Gastrocnemius medialis (tissue), 4 donors: ENCODE measurements at places on chromosomes 5 and 9.

DNA sequence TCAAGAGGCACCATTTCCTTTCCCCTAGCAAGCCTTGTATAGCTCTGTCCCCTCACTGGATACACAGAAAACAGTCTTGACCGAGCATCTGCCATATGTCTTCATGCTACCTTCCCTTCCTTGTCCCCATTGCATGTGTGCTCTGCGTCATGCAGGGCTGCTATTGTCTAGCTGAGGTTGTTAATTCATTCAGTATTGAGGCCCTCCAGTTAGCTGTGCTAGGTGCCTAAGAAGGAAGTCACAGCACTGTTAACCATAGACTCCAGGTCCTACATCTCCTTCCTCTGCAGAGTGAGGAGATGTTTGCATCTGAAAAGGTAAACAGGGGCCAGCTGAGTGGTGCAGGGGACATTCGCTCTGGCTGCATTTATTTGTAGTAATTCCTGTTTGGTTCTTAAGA is 48.2 kb downstream of the SLC1A3 start:
- no peaks in the 10 kb centered on the region for H3K27me3 ChIP-seq
- no peaks in the 10 kb centered on the region for H3K36me3 ChIP-seq
- DNase-seq, result no peak
- no peak overlapping the region for H3K4me3 ChIP-seq

DNA sequence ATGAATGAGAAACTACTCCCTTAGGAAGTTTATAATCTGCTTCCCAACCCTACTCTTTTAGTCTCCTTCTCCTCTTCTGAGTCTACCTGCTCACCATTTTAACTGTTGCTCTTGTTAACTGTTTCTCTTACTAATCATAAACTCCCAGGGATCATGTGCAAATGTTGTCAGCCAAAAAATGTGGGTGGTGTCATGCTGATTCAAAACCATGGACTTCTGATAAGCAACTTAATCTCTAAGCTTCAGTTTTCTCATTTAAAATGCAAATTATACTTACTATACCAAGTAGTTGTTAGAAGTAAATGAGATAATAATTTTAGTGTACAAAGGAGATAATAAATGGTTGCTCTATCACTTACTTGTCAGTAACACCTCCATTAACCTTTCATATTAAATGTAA is 45.9 kb upstream of the TLX3 start:
- no peak overlapping the region for H3K27ac ChIP-seq
- H3K36me3 ChIP-seq, result no peaks in the 10 kb centered on the region
- no peak for DNase-seq
- H3K4me3 ChIP-seq, result no peak overlapping the region
- H3K4me1 ChIP-seq, result no peaks in the 10 kb centered on the region

- H3K4me3 ChIP-seq, result no peak overlapping the region
- no peak overlapping the region for H3K27ac ChIP-seq
- no peak for DNase-seq
Observed at GRCh38 chr9:29668732-29669131, 2095.5 kb upstream of the C9orf72 start.

DNA sequence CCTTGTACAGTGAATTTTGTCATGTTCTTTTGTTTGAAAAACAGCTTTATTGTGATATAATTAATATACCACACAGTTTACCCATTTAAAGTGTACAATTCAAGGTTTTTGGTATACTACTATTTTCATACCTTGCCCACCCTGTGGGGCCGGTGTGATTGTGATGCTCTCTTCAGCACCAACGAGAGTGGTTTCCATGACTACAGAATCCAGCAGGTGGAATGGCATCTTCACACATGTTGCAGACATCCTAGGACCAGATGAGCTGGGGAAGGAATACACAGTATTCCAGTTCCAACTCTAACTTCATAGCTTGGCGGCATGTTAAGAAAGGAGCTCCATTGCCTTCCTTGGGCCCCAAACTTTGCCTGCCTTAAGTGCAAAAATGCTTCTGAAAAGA is 7.7 kb upstream of the GPR151 start:
- H3K4me3 ChIP-seq, result no peak overlapping the region
- no peaks in the 10 kb centered on the region for H3K4me1 ChIP-seq

DNA sequence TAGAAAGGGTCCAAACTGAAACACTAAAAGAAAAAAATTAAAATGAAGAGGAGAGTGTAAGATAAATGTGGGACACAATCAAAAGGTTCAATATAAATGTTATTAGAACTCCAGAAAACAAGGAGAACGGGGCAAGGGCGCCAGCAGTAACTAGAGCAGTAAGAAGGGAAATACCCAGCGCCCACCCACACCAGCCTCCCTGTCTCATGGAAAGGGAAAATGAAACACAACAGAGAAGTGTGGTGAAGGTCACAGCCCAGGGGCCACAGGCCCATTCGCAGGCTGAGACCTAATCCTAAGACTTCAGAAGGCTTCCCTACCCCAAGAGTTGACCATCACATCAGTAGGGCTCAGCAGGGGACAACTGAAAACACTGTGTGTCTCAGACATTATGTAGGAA is 45.8 kb upstream of the CLK4 start:
- H3K4me1 ChIP-seq, result no peaks in the 10 kb centered on the region
- no peak overlapping the region for H3K4me3 ChIP-seq
- no peak overlapping the region for H3K27ac ChIP-seq

DNA sequence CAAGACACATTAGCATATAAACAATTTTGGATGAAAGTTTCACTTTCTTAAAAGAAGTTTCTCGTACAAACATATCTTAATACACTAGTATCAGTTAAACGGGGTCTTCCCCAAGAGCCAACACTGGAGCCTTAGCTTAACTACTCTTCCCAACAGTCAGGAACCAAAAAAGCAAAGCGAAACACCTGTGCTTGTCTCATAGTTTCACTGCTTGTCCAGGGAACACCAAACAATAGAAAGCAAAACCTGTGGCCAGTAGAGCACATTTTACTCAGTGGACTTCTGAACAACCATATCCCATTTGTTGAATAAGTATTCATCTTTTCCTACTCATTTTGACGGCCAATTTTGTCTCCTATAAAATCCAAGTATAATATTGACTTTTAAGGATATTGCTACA is 391.4 kb downstream of the ELAVL2 start:
- H3K4me3 ChIP-seq, result no peak overlapping the region
- no peaks in the 10 kb centered on the region for H3K27me3 ChIP-seq
- no peaks in the 10 kb centered on the region for H3K36me3 ChIP-seq
- no peak overlapping the region for H3K27ac ChIP-seq
- no peaks in the 10 kb centered on the region for H3K4me1 ChIP-seq

DNA sequence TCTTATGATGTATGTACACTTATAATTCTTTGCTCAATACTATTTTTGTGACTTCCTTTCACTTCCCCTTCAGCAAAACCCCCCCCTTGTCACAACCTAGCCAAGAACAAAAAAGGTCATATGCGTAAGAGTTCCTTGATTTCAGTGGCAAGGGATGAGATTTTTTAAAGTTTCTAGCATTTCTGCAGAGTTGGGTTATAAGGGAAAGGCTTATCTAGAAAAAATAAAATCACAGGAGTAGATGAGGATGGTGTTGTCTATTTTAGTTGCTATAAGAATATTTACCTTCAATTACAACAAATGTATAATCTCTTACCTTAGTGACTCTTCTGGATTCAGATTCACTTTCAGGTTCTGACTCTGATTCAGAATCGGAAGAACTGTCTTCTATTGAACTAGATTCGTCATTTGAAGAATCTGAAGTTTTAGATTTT is 184.6 kb downstream of the AP3B1 start:
- H3K27ac ChIP-seq, result no peak overlapping the region
- no peaks in the 10 kb centered on the region for H3K4me1 ChIP-seq
- peaks cover 32% of the 10 kb centered on the region for H3K36me3 ChIP-seq

DNA sequence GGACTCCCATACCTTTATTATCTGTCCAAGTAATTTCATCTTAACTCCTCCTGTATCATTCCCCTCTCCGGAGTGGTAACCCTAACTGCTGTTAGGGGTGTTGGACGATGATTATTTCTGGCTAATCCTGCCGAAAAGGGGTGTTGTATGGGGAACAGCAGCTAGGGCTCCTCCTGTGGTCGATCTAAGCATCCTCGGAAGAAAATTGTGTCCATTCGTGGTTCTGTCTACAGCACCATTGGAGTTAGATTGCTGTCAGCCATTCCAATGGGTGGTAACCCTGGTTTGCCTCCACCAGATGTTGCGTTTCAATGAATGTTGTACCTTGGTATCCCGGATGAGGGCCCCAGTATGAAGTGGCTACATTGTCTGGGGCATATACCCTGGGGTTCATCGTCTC is 35.6 kb upstream of the LMNB1 start:
- H3K4me3 ChIP-seq, result no peak overlapping the region
- H3K4me1 ChIP-seq, result no peaks in the 10 kb centered on the region
- no peaks in the 10 kb centered on the region for H3K36me3 ChIP-seq
- H3K27ac ChIP-seq, result no peak overlapping the region
- no peaks in the 10 kb centered on the region for H3K27me3 ChIP-seq
- no peak for DNase-seq

DNA sequence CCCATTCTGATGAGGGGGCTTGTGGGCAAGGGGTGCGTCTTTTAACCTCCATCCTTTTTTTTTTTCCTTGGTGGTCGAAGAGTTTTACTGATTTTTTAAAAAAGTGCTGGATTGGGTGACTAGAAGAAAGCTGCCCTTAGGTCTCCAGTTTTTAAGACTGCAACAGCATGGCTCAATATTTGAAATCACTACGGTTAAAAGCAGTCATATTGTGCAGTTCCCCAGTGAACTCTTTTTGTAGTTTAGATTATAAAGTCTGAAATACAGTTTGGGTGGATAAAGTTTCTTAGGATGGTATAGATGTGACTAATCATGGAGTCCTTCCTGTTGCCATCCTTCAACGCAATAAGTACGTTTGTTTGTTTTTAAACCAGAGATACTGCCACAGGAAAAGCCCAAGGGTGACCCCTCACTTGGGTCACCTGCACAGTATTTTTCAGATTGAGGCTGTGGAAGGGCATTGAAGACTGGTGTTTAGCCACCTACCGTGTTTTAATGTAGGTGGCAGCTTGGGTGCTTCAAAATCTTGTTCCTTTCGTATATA is 520 bp upstream of the DHFR start:
- peak overlapping the region; percentile 95 for H3K4me3 ChIP-seq
- H3K4me1 ChIP-seq, result peaks cover 19% of the 10 kb centered on the region
- peaks cover 40% of the 10 kb centered on the region for H3K36me3 ChIP-seq
- DNase-seq, result no peak
- peak overlapping the region; percentile 97 for H3K27ac ChIP-seq

GRCh38 chr5:138450971-138451370 is 12.1 kb downstream of the REEP2 start:
- no peaks in the 10 kb centered on the region for H3K36me3 ChIP-seq
- H3K27me3 ChIP-seq, result no peaks in the 10 kb centered on the region
- no peak overlapping the region for H3K27ac ChIP-seq

DNA sequence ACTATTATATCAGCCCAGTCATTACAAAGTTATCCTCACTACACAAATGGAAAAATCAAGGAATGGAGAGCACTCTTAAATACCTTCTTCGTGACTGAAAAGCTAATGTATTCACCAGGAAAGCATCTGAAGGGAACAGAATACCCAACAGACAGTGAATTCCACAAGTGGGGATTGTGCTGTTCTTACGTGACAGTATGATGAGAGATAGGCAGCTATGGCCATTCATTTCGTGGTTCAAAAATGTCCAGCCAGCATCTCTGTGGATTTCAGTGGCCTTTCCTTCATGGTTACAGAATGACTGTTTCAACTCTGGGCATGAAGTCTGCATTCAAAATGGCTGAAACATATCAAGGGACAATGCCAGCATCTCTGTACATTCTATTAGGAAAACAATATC is 323.8 kb downstream of the PRELID2 start:
- H3K4me1 ChIP-seq, result no peaks in the 10 kb centered on the region
- no peak overlapping the region for H3K4me3 ChIP-seq
- no peak overlapping the region for H3K27ac ChIP-seq
- H3K27me3 ChIP-seq, result no peaks in the 10 kb centered on the region
- no peak for DNase-seq

DNA sequence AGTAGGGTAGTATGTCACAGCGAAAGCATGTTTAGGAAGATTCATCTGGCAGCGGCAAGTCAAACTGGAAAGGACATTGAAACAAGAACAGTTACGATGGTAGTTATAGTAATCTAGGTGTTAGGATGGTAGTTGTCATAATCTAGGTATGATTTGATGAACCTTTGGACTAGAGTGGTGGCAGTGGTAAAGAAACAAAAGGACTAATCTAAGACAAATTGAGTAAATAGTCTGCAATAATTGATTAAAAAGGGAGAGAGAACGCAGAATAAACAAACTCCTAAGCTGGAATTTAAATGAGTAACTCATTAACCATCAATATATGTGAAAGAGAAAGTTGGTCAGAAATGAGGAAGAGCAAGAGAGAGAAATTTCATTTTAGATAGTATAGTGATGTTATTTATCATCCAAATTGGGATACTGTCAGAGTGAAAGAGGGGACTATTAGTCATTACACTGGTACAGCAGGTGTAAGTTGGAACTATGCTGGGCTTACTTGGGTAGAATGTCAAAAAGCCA is 56.8 kb downstream of the MTREX start:
- H3K27ac ChIP-seq, result no peak overlapping the region
- peaks cover 37% of the 10 kb centered on the region for H3K36me3 ChIP-seq
- no peaks in the 10 kb centered on the region for H3K4me1 ChIP-seq
- H3K27me3 ChIP-seq, result no peaks in the 10 kb centered on the region
- DNase-seq, result no peak
- no peak overlapping the region for H3K4me3 ChIP-seq

DNA sequence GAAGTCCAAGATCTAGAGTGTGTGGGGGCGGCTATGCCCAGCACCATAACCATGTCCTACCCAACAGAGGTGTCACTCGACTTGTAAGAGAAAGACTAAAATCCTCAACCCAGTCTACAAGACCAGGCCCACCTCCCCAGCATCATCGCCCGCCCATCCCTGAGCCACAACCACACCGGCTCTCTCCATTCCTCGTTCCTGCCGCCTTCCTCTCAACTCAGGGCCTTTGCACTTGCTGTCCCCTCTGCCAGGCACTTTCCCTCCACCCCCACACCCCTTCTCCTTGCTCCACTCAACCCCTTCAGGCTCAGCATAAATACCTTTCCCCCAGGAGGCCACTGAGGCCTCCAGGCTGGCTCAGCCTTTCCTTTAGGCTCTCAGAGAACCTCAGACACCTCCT is 69.3 kb downstream of the PAX5 start:
- H3K36me3 ChIP-seq, result no peaks in the 10 kb centered on the region
- DNase-seq, result no peak
- no peak overlapping the region for H3K27ac ChIP-seq
- no peaks in the 10 kb centered on the region for H3K27me3 ChIP-seq
- H3K4me1 ChIP-seq, result no peaks in the 10 kb centered on the region

GRCh38 chr5:176818391-176819098 is 8.2 kb downstream of the UNC5A start:
- DNase-seq, result no peak
- H3K36me3 ChIP-seq, result no peaks in the 10 kb centered on the region
- peak overlapping the region; percentile 36 for H3K4me3 ChIP-seq

DNA sequence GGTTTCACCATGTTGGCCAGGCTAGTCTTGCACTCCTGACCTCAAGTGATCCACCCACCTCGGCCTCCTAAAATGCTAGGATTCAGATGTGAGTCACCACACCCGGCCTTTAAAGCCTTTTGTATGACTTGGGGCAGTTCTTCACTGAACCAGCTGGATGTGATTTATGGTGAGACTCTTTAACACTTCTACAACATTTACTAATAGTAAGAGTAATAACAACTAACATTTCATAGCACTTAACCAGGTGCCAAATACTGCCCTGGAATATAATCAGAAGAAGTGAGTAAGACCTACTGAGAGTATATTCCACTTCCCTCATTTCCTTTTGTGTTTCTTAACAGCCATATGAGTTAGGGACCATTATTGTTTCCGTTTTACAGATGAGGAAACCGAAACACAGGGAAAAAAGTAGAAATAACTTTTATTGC is 10.0 kb downstream of the ZSWIM6 start:
- no peak for DNase-seq
- H3K36me3 ChIP-seq, result no peaks in the 10 kb centered on the region
- no peak overlapping the region for H3K4me3 ChIP-seq
- H3K27me3 ChIP-seq, result no peaks in the 10 kb centered on the region
- H3K4me1 ChIP-seq, result peaks cover 29% of the 10 kb centered on the region
